CD4-positive, alpha-beta T cell treated with Interleukin-1 beta for 1 hour (primary cell): ENCODE measurements at places on chromosomes 12 and 14.

- no peak for DNase-seq
Observed at GRCh38 chr14:47857646-47858045, 182.2 kb upstream of the MDGA2 start.

DNA sequence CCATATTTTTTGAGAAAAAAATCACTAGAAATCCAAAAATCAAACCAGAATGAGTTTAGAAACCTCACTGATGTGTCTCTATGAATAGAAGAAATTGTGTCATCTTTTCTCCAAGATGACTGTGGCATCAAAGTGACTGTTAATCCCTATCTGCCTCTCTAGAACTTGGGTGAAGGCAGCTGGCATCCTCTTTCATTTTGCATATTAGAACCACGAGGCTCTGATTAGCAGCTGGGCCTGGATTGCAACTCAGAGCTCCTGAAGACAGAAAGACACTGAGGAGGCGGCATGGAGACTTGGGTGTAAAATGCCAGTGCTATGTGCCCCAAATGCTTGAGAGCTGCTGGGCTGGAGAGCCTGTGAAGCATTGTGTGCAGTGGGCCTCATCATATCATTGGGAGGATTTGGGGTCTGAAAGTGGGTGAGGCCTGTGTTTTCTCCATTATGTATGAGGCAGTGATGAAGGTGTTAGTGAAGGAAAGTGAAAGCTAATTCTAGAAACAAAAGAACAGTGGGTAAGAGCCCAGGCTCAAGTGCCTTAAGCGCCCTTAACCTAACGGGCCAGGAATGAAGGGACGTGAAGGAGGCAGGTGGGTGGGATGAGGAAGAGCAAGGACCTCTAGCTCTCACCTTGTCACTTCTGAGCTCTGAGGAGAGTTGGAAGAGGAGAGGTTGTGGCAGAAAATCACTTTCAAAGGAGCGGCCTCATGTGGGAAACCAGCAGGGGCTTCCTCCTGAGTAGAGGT lies 26.2 kb downstream of the NKX2-8 start:
- DNase-seq: no peak

DNA sequence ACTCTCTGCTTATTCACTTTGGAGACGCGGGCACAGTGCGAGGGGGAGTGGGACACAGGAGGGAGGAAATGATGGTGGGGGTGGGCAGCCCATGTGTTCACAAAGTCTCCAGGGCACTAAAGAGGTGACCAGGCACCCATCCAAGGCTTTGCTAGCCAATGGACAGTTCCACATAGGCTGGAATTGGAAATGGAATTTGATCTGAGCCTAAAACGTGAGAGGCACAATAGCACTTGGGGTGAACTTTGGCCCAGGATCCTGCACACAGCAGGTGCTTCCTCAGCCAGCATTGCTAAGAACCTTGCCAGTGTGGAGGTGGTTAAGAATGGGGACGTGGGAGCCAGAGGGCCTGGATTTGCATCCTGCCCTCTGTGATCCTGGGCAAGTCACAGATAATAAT lies 193.8 kb downstream of the CHST11 start:
- no peak for DNase-seq

DNA sequence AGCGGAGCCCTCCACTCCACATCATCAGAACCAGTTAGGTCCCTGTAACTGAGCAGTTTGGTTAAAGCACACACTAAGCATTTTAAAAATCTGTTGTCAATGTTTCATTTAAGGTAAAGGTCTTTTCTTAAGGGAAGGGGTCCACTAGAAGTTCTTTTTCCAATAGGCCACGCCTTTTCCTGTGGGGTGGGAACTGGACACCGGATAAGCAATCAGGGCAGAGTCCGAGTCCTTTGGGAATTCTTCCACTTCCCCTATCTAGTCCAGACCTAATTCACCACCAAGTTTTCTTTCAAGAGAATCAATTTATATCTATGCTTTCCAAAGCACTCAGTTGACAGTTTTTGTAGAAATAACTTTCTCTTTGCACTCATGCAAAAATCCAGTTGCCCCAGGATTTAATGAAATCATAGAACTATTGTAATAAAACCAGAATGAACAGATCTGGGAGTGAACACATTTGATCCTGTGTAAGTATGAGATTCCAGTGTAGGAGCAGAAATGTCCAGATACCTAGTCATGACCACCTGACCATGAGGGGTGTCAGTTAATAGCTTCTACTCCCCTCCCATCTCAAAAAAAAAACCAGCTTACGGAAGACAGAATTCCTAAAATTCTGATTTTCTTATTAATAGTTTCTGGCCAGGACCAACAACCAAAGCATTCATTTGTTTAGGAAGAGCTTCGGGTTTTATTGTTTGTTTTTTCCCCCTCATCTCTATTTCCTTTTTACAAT lies 11.7 kb downstream of the VPS37B start:
- no peak for DNase-seq

GRCh38 chr14:24576182-24576581 lies at the start of gene CTSG:
CTSG (minus strand) TSS chr14:24576250; CDS start chr14:24576223, 27 bp downstream.
- no peak for DNase-seq

DNA sequence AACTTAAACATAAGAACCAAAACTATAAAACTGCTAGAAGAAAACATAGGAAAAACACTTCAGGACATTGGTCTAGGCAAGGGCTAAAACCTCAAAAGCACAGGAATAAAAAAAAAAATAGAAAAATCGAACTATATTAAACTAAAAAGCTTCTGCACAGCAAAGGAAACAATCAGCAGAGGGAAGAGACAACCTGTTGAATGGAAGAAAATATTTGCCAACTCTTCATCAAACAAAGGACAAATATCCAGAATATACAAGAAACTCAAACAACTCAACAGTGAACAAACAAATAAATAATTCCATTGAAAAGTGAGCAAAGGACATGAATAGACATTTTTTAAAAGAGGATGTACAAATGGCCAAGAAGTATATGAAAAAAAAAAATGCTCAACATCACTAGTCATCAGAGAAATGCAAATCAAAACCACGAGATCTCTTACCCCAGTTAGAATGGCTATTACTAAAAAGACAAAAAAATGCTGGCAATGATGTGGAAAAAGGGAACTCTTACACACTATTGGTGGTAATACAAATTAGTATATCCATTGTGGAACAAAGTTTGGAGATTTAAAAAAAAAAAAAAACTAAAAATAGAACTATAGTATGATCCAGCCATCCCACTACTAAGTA lies 152.0 kb downstream of the NDUFA12 start:
- no peak for DNase-seq

DNA sequence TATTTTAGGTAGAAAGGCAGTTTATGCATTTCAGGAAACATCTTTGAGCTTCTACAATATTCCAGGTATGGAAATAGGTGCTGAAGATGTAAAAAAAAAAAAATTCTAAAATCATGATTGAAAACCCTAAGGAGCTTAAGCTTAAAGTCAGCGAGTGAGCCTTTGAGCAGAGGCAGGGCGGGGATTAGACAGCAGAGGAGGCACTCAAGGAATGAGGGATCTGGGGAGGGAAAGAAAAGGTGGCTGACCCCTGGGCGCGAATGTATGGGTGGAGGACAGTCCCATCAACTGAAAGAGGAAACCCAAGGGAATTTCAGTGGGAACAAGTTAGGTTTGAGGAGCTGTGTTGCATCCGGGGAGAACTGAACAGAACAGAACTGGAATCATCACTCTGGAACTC lies 6.4 kb upstream of the PTMS start:
- no peak for DNase-seq

DNA sequence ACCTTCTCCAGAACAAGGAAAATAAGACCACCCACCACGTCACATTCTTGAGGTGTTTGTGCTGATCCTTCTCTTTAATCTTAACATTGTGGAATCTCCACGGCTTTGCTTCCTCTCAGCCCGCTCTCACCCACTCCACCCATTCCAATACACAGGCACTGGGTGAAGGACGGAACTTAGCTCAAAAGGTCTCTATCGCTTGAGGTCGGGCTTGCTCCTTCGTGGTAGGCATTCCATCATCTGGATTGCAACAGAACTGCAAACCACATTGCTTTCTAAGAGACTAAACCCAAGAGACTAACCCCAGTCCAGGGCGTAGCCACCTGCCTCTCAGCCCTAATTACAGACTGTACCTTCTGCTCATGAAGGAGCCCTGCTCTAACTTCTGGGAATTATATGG lies 24.0 kb upstream of the MDM2 start:
- no peak for DNase-seq

DNA sequence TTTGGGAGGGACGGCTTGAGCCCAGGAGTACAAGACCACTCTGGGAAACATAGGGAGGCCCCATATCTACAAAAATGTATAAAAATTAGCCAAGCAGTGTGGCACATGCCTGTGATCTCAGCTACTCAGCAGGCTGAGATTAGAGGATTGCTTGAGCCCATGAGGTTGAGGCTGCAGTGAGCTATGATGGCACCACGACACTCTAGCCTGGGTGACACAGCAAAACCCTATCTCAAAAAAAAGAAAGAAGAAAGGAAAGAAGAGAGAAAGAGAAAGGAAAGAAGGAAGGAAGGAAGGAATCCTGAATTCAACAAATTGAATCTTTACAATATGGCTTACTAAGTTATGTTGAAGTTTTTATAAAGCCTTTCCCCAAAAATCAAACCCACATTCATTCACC lies 2.1 kb downstream of the KIF21A start:
- DNase-seq: no peak

DNA sequence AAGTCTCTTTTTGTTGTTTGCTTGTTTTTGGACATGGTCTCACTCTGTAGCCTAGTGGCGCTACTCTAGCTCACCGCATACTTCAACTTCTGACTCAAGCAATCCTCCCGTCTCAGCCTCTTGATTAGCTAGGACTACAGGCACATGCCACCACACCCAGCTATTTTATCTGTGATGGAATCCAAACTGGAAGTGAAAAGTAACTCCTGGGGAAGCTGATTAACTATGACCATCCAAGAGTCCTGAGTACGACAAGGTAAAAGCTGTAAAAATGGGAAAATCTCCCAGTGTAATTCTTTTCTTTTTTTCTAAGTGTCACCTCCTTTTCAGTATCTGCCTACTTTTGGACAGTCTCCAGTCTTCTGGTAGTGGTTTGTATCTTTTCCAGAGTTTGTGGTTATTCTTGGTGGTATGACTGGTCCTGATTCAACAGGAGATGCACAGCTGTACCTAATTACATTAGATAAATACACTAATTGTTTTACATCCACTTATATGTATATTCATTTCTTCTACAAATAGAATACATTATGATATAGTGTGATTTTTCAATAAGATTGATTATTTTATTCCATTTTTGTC lies 97.8 kb downstream of the SLC6A15 start:
- DNase-seq: no peak

- DNase-seq: no peak
Observed at GRCh38 chr12:114821570-114821969, 137.6 kb upstream of the TBX3 start.
